ENCODE measurements at places on chromosomes 12 and 14. TPM values are rescaled to one million over a fixed set of nuclear protein-coding genes. Genes with fewer than 3 reads are reported as not detected.

Gene TAS2R42
- total RNA-seq, result not detected

Gene LRP1-AS
- not detected for total RNA-seq

Gene FAM90A1
- total RNA-seq, result 0.25 TPM

Gene PTCSC3
- not detected for total RNA-seq

All from cardiac ventricle fibroblast (primary cell).